Stomach (tissue), 19 donors: ENCODE measurements at places on chromosomes 11 and 22.

- DNase-seq, result no peak
These were observed 335.3 kb upstream of the PITPNB start for GRCh38 chr22:28254396-28254795.

GRCh38 chr11:125348674-125349309 lies 147.3 kb downstream of the FEZ1 start:
- peak; percentile 79 for DNase-seq

DNA sequence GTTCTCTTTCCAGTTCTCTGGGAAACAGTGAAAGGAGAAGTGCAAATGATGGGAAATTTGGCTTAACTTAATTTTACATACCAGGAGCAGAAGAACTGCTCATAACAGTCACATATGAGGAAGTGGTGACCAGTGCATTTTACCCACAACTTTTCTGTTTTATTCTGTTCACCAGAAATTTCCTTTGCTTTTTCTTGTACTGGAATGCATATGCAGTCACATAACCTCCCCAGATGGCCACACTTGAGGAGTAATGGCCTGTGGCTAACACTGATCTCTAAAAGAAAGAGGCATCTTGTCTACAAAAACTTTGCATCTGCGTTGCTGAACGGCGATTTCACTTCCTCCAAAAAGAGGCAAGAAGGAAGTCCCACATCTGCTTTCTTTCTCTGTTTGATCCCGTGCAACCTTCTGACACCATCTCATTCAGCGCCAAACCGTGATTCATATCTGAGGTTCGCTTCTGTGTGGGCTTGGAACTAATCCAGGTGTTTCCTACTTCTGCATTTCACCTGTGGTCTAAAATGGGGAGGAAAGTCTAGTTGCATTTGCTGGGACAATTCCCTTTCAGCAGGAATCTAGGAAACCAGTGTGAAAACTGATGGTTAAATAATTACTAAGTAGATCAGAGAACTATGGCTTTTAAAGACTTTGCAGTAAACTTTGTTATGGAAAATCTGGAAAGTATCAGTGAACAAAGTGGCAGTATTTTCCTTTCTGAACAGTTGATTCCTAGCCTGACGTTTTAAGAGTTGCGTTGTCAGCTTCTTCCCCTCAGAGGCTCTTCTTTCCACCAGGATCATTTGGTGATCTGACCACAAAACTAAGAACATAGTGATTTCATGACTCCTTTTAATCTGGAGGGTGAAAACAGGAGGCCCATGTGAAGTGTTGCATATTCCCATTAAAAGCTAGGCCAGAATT lies 4.2 kb upstream of the MPEG1 start:
- peak; percentile 72 for DNase-seq

DNA sequence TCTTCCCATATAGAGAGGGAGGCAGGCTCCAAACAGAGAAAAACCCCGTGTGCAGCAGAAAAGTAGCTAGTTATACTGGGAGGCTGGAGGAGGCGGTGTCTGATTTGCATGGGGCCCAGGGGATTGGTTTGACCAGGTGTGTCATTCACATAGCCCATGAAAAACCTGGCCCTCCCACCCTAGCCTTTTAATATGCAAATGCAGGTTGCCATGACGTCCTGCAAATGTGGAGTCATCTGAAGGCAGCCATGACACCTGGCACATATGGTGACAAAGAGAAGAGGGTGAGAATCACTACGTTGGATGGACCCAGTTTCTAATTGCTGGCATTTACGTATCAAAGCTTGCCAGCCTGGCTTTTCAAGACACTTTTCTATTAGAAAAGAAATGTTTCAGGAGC lies 57.8 kb downstream of the FAM181B start:
- DNase-seq, result no peak

DNA sequence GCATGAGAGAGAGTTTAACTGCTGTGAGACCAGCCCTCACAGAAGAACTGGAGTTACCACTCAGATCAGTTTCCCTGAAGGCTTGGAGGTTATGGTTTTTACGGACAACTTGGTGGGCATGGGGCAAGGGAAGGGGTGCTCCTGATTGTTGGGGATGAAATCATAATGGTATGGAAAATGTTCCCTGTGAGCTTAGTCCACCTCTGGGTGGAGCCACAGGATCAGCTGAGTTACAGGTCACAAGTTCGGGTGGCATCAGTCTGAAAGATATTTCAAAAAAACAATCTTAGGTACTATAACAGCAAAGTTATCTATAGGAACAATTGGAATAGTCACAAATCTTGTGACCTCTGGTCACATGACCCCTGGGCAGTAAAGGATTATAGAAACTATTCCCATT lies 162.9 kb downstream of the DLG2 start:
- no peak for DNase-seq

GRCh38 chr22:36874736-36875135 lies 13.9 kb downstream of the NCF4 start:
- no peak for DNase-seq

DNA sequence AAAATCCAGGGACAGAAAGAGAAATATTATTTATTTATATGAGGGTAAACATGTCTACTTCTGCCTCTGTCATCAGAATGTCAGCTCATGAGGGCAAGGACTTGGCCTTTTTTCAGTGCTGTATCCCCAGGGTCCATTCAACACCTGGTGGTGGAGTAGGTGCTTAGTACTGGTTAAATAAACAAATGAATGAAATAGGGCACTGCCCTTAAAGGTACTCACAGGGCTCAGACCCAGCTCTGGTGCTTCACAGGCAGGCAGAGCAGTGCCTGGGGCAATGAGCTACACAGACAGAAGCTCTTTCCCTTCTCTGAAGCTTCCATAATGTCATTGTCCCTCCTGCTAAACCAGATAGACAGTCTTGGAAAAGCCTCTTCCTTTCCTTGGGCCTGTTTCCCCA lies 30.9 kb downstream of the P4HA3 start:
- DNase-seq, result no peak

DNA sequence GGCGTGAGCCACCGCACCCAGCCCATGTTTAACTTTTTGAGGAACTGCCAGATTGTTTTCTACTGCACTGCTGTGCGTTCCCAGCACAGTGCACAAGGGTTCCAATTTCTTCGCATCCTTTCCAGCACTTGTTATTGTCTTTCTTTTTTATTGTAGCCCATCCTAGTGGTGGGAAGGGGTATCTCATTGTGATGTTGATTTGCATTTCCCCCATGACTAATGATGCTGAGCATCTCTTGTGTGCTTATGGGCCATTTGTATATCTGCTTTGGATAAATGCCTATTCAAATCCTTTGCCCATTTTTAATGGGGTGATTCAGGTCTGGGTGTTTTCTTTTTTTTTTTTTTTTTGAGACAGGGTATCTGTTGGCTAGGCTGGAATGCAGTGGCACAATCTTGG lies 36.6 kb upstream of the SYT7 start:
- no peak for DNase-seq

- no peak for DNase-seq
These were observed 897.4 kb upstream of the TENM4 start for GRCh38 chr11:80338231-80338630.

- no peak for DNase-seq
These were observed 39.0 kb downstream of the TBX1 start for GRCh38 chr22:19799322-19800190.

GRCh38 chr11:60500276-60500910 lies 7.8 kb downstream of the MS4A12 start:
- DNase-seq, result no peak

GRCh38 chr11:44349328-44349727 lies 39.4 kb upstream of the ALX4 start:
- DNase-seq, result no peak

GRCh38 chr22:46812788-46813187 lies 50.3 kb downstream of the TBC1D22A start:
- DNase-seq, result no peak

DNA sequence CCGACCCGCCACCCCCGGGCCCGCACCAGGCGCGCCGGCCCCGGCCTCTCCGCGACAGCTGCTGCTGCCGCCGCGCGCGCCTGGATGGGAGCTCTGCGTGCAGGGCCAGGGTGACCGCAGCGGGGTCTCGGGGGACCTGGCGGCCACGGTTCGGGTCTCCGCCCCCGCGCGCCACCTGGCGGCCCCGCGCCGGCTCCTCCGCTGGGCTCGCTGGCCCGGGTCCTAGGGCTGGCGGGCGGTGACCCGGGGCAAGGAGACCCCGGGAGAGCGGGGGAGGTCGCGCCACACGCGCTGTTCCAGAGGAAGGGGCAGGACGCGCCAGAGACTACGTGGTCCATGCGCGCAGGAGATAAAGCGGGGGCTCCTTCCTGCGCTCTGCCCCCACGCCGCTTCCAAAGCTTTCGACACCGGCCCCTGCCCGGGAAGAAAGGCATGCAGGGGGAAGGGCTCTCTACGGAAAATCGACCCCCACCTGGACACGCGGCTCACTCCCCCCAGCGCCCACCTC lies 562 bp downstream of the SHANK2 start:
- peak; percentile 57 for DNase-seq

GRCh38 chr11:121794671-121795141 lies 321.3 kb downstream of the BLID start:
- DNase-seq, result no peak

DNA sequence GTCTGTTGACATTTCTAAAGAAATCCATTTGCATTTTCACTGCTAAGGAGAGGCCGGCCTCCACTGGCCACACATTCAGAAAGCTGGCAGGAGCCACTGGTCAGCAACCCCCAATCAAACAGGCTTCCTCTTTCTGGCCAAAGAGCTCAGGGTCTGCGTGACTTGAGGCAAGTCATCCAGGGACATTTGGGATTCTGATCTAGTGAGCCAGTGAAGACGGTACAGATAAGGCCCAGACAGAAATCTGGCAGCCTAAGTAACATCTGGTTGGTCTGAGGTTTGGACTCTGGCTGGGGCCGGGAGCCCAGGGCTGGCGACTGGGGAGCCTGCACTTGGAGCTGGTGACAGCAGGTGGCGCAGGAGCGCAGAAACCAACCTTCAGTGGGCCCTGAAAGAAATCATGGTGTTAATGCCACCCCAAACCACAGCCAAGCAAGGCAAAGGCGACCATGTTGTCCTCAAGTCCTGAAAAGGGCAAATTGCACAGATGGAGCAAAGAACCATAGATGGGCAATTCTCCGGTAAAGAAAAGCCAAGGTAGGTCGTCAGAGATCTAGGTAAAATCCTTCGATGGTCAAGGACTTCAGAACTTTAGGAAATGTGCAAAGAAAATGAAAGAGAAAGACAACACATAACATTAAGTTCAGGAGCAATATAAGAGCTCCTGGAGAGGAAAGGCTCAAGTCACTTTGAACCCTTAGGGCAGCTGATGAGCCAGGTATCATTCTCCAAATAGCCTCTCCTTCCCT lies 99.4 kb upstream of the BLID start:
- peak; percentile 87 for DNase-seq

GRCh38 chr11:77195071-77195755 lies 67.2 kb downstream of the MYO7A start:
- DNase-seq, result no peak

GRCh38 chr22:35552196-35552842 lies 11.7 kb downstream of the RASD2 start:
- peak; percentile 76 for DNase-seq

GRCh38 chr11:121587182-121587581 lies 134.4 kb upstream of the SORL1-AS1 start:
- DNase-seq, result no peak

- no peak for DNase-seq
These were observed 204.9 kb downstream of the CTTN start for GRCh38 chr11:70603114-70603755.

- peak; percentile 44 for DNase-seq
These were observed 45.4 kb upstream of the ANO3 start for GRCh38 chr11:26286472-26287066.

DNA sequence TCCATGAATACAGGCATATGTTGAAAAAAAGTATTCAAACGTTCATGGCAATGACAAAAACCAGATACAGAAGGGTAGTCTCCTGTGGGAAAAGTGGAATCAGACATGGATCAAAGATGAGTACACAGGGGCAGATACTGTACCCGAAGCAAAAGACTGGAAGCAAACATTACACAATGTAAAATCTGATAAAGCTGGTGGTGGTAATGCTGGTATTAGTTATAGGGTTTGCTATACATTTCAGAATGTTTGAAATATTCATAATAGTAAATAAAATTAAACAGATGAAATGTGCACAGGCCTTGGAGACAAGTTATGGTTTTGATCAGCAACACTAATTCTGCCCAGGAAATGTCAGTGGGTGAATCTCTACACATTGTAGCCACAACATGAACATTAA lies 607.6 kb downstream of the SOX6 start:
- DNase-seq, result no peak

GRCh38 chr11:63672936-63673539 lies 1.9 kb upstream of the ATL3 start:
- no peak for DNase-seq

DNA sequence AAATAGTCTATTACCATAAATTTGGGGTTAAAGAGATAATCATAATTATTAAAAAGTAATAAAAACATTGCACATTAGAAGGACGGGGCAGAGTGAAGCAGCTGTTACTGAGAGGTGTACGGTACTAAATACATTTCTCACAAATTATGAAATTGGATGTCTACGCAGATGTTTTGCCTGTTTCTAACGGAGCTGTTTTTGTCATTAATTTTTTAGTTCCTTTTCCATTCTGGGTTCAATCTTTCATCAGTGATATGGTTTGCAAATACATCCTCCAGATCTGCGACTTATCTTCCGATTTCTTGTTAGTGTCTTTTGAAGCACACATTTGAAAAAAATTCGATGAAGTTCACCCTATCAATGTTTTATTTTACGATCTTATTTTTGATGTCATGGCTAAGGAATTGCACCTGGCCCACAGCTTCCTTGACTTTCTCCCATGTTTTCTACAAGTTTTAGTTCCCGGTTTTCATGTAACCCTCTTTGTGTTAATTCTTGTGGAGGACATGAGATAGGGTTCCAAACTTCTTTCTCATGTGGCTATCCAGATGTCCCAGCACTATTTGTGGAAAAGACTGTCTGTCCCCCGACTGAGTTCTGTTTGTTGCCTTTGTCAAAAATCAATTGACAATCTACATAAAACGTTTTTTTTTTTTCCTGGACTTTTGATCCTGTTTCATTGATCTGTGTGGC lies 21.3 kb upstream of the KRTAP5-6 start:
- DNase-seq, result no peak

- DNase-seq, result no peak
These were observed 31.8 kb downstream of the TPBGL start for GRCh38 chr11:75272391-75272790.

GRCh38 chr22:49934160-49934890 lies 15.9 kb downstream of the CRELD2 start:
- DNase-seq, result peak; percentile 83

DNA sequence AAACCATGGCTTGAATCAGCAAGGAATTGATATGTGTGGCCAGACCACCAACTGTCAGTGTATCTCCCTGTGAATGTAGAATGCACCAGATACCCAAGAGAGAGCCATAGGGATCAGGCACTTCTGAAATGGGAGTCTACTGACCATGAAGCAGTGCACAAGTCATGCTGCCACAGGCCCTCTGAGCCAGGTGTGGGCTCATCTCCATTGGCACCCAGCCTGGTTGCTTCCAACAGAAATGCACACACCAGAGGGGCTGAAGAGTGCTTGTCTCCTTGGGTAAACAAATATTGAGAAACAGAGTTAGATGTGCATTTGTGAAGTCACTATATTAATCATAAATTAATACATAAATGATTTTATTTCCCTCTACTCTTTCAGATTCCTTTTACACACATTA lies 28.4 kb upstream of the PANX1 start:
- no peak for DNase-seq

- no peak for DNase-seq
These were observed 46.3 kb upstream of the PSMA1 start for GRCh38 chr11:14566331-14567063.
